AG20443 (cell line): ENCODE measurements at places on chromosomes 2 and 18.

DNA sequence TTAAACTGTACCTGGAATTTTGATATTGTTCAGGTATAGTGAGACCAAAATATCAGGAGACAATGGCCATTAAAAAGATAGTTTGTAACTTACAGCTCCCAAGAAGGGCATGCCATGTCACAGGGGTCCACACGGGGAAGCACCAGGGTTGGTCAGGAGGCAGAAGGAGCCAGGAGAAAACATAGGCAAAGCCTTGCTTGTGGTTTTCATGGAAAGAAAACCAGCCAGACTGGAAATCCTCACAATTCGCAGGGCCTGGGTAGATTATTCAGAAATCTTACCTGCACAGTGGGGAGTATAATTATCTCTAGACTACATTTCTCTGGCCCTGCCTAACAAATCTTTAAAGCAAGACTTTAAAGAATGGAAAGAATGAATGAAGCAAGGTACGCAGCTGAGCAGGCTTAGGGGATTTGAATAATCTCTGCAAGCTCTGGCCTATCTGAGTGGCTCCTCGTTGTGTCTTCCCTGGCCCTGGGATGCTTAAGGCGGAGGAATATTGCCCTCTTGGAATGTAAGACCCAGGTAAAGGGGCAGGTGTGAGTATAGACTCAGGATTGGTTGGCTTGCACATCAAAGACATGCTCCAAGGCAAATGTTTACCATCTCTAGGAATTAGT, 66.9 kb upstream of the CDC42EP3 start:
- DNase-seq: no peak

DNA sequence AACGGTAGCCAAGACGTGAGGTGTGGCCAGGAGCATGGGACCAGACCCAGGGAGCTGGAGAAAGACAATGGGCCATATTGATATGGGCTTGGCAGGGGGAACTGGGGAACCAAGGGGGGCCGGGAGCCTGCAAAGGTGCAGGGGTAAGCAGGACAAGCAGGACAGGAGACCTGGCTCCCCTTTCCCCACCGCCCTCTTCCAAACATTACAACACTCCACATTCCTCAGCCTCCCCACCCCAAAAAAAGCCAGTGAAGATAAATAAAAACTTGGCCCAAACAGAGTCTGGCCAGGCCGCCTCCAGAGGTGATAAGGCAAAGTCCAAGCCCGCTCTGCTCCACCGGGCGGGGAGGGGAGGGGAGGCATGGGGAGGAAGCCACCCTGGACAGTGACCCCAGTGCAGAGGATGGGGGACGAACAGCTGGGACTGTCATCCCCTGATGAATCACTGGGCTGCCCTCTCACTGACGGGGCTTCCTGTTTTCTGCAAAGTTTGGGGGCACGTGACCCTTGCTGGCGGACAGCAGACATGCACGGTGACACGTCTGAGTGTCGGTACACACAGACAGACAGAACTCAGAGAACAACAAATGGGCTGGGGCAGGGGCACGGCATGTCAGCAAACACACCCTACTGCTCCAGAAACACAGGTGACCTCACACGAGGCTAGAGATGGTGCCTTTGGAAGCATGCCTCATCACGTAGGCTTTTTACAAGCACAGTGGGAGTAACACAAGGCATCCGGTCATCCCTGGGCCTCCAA, 100.2 kb downstream of the TNS1 start:
- peak; percentile 69 for DNase-seq

- peak; percentile 13 for DNase-seq
Observed at GRCh38 chr2:24111407-24111901, 11.7 kb downstream of the PFN4 start.

GRCh38 chr18:58671632-58672564, 633 bp downstream of the MALT1 start:
- DNase-seq: peak; percentile 52

DNA sequence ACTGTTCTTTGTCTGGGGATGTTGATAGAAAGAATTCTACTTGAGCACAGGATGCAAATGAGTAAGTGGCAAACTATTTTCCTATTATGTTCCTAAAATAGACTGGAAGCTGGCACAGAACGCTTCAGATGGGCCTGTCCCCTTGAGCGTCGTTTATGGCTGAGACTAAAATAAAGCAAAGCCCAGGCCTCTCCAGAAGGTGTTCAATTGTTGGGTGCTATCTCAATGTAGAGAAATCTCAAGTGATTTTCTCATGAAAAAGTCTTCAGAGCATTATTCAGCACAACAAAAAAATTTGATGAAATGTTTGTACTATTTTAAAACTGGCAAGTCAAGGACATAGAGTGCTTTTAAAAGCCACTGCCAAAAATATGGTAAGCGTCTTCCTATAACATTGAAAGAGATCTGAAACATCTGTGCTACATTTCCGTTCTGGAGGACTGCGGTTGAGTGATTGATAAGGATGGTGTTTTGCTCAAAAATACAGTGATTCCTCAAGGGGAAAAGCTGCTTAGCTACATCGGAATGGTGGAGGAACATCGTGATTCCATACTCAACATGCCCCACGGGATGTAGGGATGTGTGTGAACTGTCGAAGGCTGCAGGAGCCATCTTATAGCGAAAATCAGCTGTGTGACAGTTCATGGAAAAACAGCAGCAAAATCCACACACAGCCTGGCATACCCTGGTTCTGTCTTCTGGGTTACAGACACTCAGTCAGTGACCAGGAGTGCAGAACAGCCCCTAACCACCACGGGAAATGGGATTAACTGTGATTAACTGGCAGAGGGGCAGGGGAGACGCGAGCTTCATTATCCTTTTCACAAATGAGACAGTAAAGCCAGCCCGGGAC, 10.4 kb upstream of the LRRFIP1 start:
- DNase-seq: peak; percentile 82

GRCh38 chr2:150387586-150388288, 99.7 kb downstream of the RND3 start:
- peak; percentile 18 for DNase-seq

- no peak for DNase-seq
Observed at GRCh38 chr18:3716116-3716660, 266.2 kb downstream of the TGIF1 start.

DNA sequence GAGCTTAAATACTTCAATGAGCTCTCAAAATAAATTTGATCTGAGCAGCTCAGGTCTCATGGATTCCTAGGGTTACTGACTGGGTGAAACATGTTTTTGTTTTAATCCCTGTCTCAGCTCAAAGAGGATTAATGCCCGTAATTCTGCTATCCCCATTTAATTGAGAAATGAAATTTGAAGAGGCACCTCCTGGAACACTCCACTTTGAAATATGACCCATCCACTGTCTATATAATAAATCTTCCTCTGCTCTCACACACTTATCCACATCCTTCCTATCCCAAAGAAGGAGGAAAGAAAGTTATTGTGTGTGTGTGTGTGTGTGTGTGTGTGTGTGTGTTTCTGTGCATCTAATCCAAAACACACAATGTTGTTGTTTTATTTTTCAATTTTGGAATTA, 2082.4 kb upstream of the PIK3C3 start:
- no peak for DNase-seq

- DNase-seq: no peak
Observed at GRCh38 chr2:230795856-230796255, 68.9 kb upstream of the ITM2C start.

DNA sequence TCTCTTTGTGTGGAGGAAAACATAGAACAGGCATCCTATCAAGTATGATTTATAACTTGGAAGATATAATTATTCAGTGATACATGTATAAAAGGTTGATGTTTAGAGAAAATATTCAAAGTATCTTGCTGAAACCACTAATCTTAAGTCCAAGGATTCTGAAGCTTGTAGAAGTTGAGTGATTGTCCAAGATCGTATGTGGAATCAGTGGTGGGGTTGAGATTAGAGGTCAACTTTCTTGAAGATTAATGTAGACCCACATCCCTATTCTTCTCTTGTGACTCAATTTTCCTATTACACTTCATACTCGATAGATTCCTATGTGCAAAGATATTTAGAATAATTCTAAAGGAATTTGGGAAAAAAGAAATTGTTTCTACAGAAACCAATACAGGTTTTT, 1565.9 kb upstream of the ACVR2A start:
- no peak for DNase-seq

DNA sequence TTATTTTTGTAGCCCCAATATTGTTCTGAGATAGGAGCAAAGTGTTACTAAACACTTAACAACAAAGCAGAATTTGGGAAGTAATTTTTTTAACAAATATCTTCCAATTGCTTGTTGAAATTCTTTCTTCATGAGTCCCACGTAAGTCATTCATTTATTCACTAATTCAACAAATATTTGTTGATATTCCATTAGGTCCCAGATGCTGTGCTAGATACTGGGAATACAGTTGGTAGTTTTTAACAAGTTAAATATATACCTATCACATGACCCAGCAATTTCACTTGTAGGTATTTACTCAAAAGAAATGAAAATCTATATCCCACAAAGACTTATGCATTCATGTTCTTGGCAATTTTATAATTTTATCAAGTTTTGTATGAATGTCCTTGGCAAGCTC, 7.0 kb upstream of the BBS5 start:
- no peak for DNase-seq

- no peak for DNase-seq
Observed at GRCh38 chr2:4873876-4874593, 818.1 kb upstream of the SOX11 start.

DNA sequence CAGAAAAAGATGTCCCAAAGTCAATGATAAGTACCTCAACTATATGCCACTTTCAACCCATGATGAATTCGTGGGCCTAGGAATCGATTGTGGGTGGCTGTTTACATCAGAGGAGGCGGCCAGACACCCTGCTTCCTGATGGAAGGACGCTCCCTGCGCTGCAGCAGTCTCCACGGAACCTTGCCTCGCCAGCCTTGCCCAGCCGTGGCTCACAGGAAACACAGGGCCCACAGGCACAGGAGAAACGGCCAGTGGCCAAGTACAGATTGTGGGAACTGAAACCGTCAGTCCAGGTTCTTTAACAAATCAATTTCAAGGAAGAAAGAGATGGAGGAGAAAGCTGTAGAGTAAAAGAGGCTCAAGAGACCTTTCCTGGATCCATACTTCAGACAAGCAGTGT, 101.5 kb upstream of the NFATC1 start:
- DNase-seq: no peak

DNA sequence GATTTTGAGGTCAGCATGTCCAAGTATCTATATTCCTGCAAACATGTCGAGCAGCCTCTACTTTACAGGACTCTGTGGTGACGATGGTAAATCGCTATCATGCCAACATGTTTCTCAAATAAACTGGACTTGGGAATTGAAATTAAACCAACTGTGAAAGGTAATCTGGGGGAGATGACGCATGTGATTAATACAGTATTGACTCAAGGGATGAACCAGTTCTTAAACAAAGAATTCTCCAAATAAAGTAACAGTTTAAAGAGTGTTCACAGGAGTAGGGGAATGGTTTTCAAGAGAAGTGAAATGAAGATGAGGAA, 54.3 kb downstream of the THUMPD2 start:
- no peak for DNase-seq

DNA sequence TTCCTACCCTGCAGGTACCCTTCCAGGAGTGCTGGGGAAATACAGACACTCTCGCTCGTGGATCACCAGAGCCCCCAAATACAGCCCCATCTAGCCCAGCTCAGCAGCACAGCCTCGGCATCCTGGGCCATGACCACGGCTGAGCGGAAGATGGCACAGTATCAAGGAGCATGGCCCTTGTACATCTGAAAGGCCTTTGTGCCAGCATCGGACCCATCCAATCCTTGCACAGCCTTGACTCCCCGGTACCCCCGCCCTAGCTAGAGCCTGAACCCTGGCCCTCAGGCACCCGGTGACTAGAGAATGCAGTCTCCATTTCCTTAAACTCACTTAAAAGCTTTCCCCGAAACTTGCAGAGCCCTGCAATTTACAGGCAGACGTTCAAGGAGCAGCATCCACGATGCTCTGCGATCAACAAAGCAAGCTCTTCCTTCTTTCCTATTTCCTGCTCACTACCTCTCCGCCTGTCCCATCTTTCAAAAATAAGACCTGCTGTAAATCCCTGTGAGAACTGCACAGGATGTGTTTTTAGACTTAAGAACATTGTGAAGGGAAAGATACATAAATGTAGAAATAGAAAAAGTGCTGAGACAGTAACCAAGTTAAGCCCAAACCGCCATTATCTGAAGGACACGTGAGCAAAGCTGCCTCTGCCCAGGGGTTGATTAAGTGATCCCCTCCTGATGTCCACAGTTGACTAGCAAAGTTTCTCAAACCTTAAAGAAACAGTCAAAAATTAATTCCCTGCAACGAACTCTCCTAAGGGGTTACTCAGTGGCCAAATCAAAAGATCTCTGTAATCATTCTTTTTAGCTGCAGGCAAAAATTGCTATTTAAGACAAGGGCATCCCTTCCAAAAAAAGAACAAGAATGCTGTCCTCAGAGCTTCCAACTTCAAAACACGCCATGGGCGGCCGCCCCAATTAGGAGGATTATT, 48.5 kb downstream of the ZNF516 start:
- DNase-seq: no peak

DNA sequence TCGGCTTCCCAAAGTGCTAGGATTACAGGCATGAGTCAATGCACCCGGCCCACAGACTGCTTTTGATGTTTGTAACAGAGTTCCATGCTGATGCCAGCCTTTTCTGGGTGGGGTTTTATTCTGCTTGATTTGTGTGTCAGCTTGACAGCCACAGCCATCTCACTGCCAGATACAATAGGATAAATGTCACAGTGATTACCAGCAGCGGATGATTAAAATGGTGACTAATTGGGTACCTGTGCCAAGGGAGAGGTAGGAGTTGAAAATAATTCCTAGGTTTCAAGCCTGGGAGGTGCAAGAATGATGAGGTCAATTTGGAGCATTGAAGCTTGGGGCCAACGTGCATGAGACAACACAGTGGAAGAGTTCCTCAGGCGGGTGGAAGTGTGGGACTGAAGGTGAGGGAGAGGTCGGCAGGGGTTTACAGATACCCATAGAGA, 39.4 kb downstream of the SH2D6 start:
- peak; percentile 49 for DNase-seq

GRCh38 chr2:217947383-217948350, 55.1 kb downstream of the TNS1 start:
- no peak for DNase-seq
